NCI-H1930 (cell line): ENCODE measurements at places on chromosomes 7 and 10.

DNA sequence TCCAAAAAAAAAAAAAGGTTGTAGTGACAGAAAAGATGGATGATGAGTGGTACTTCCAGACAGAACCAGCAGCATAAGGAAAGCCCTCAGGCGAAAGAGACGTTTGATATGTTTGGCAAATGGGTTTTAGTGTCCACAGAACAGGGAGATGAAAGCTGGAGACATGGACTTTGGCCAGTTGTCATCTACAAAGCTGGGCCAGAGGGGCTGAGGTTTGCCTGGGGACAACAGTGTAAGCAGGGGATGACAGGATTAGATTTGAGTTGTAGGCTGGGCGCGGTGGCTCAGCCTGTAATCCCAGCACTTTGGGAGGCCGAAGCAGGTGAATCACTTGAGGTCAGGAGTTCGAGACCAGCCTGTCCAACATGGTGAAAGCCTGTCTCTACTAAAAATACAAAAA lies 47.8 kb upstream of the ELN start:
- no peak for DNase-seq

- DNase-seq, result no peak
Measured at GRCh38 chr10:67612577-67613537, 83.1 kb downstream of the CTNNA3 start.

GRCh38 chr7:64965594-64965993 lies 25.2 kb downstream of the ZNF117 start:
- DNase-seq, result no peak

DNA sequence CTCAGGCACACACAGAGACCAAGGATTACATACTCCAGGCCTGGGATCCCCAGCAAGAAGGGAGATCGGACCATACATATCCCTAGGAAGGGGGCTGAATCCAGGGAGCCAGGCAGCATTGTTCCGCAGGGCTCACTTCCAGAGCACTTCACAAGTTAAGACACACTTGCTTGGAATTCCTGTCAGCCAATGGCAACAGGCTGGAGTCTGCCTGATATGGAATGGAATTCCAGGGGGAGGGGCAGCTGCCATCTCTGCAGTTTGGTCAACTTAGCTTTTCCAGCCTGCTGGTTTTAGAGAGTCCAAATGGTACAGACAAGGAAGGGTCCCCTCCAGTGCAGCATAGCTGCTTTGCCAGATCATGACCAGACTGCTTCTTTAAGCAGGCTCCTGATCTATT lies 290.0 kb upstream of the GLI3 start:
- DNase-seq, result no peak

DNA sequence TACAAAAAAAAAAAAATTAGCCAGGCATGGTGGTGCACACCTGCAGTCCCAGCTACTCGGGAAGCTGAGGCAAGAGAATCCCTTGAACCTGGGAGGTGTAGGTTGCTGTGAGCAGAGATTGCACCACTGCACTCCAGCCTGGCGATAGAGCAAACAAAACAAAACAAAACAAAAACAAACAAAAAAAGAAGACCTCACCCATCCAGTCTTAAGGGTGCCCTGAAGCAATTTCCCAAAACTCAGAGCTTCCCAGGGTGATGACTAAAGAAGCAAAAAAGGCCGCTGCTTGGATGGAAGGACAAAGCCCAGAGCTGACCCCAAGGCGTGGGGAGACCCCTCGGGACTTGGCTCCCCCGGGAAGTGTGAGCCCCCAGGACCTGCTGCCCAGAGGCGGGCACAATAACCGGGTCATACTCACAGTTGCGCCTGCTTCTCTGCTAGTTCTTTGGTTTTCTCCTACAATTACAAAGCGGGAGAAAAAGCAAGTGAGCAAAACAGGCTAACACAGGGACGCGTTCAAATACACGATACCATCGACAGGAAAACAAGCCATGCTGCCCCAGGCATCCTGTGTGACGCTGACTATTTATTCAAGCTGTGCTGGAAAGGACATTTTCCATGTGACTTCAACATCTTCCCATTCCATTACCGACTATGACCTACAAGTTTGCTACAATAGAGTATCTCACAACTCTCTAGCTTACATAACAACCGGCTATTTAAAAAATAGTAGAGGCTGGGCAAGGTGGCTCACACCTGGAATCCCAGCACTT lies 29.9 kb downstream of the PAPOLB start:
- no peak for DNase-seq

DNA sequence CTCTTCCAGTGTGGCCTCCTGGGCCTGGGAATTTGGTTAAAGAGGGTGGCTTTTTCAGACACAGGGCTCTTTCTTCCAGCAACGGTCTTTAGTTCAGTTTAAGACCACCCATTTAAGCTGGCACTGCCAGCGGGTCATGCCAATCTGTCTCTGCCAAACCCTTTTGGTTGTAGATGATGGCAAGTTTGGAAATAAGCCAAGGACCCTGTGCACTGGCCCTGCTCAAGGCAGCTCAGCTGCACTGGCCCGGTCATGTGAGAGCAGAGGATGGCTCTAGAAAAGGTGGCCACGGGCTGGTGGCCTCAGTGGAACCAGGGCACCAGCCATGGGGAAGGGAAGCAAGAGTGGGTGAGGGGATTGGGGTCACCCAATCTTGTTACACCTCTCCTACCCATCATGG lies 294.1 kb downstream of the GLRX3 start:
- no peak for DNase-seq

- no peak for DNase-seq
Measured at GRCh38 chr10:130254662-130255061, 118.5 kb downstream of the GLRX3 start.

DNA sequence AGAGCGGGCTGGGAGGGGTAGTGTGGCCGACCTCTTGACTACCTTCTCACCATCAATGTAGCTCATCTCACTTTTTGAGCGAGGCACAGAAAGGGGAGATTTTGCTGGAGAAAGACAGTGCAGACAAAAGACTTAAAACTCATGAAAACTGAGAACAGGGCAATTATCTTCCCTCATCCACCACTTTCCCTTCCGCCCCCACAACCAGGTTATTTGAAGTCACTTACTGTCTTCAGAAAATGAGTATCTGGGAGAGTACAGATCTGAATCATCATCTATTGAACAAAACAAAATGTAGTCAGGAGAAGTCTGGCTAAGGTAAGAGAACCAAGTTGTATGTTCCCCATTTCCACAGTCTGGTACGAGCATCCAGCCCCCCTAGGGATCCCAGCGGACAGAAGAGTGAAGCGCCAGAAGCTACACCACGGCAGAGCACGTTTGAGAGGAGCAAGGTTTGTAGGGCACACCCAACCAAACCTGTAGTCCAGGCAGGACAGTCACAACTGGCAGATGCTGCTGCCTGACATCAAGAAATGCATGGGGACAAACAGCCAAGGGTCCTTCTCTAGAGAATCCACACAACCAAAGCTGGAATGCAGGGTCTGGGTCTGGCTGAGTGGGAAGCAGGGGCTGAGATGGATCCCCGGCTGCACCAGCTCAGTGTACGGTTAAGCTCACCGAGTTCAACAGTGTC lies 93.4 kb upstream of the PDLIM1 start:
- no peak for DNase-seq
